Thoracic aorta (tissue), 2 donors: ENCODE measurements at places on chromosomes 7 and 10. TPM values are rescaled to one million over a fixed set of nuclear protein-coding genes. Genes with fewer than 3 reads are reported as not detected.

GRCh38 chr7:138785587-138786437 lies 12.0 kb upstream of the TMEM213 start:
- DNase-seq: no peak
- H3K4me1 ChIP-seq: no peaks in the 10 kb centered on the region
- no peaks in the 10 kb centered on the region for H3K27me3 ChIP-seq
- no peaks in the 10 kb centered on the region for H3K36me3 ChIP-seq
- H3K27ac ChIP-seq: no peak overlapping the region

Gene IMMP2L
- 13.1 TPM for total RNA-seq

DNA sequence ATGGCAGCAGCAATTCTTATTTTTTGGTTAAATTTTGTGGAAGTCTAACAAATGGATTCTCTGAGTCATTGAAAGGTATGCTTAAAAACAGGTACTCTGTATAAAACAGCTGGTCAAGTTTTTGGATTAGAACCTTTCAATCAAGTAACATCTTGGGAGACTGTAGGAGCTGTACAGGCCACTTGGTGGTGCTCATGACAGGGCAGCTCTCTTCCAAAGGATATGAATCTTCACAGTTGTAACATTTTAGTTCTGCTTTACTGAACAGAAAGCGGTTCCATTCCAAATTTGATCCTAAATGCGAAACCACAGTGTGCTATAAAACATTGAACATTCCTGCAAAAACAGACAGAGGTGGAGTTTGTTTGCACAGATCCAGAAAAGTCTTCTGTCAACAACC lies 44.5 kb upstream of the AGR3 start:
- no peak for DNase-seq
- no peak overlapping the region for H3K27ac ChIP-seq
- H3K4me3 ChIP-seq: no peak overlapping the region
- H3K4me1 ChIP-seq: no peaks in the 10 kb centered on the region
- no peaks in the 10 kb centered on the region for H3K27me3 ChIP-seq
- H3K36me3 ChIP-seq: no peaks in the 10 kb centered on the region

Gene PNLIP
- total RNA-seq: 1.7 TPM

DNA sequence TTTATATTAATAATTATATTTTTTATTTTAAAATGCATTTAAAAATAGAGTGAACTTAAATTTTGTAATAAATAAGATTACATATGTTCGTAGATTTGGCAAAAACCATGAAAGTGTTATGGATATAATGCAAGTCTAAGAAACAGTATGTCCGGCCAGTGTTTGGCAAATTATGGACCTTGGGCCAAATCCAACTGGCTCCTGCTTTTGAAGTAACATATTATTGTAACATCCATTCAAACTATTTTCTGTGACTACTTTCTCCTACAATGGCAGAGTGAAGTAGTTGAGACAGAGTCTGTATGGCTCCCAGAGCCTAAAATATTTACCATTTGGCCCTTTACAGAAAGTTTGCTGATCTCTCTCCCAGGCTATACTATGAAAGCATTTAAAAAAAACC lies 38.9 kb downstream of the TMEM229A start:
- no peak for DNase-seq
- no peaks in the 10 kb centered on the region for H3K4me1 ChIP-seq
- H3K36me3 ChIP-seq: no peaks in the 10 kb centered on the region
- no peak overlapping the region for H3K4me3 ChIP-seq
- H3K27me3 ChIP-seq: no peaks in the 10 kb centered on the region

GRCh38 chr7:116135306-116135705 lies 75.0 kb upstream of the TES start:
- no peaks in the 10 kb centered on the region for H3K27me3 ChIP-seq
- no peak for DNase-seq
- no peaks in the 10 kb centered on the region for H3K4me1 ChIP-seq

GRCh38 chr10:132487241-132488135 lies 50.1 kb upstream of the INPP5A start:
- no peak overlapping the region for H3K27ac ChIP-seq
- no peaks in the 10 kb centered on the region for H3K4me1 ChIP-seq
- no peak overlapping the region for H3K4me3 ChIP-seq
- no peaks in the 10 kb centered on the region for H3K36me3 ChIP-seq

Gene SPDYE9
- total RNA-seq: not detected

DNA sequence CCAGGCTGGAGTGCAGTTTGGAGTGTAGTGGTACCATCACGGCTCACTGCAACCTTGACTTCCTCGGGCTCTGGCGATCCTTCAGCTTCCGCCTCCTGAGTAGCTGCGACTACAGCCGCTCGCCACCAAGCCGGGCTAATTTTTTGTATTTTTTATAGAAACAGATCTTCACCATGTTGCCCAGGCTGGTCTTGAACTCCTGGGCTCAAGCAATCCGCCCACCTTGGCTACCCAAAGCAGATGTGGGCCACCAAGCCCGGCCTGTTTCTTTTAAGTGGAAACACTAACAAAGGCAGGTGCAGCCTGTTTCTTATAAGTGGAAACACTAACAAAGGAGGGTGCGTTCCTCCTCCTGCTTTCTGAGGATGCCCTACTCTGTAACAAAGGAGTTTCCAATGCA lies 18.2 kb downstream of the PRF1 start:
- no peak overlapping the region for H3K4me3 ChIP-seq
- H3K27ac ChIP-seq: no peak overlapping the region
- H3K27me3 ChIP-seq: no peaks in the 10 kb centered on the region

GRCh38 chr7:12220389-12221046 lies 9.4 kb downstream of the TMEM106B start:
- H3K4me3 ChIP-seq: no peak overlapping the region
- no peaks in the 10 kb centered on the region for H3K4me1 ChIP-seq
- H3K27me3 ChIP-seq: no peaks in the 10 kb centered on the region
- H3K27ac ChIP-seq: no peak overlapping the region
- H3K36me3 ChIP-seq: peaks cover 17% of the 10 kb centered on the region
- DNase-seq: no peak

DNA sequence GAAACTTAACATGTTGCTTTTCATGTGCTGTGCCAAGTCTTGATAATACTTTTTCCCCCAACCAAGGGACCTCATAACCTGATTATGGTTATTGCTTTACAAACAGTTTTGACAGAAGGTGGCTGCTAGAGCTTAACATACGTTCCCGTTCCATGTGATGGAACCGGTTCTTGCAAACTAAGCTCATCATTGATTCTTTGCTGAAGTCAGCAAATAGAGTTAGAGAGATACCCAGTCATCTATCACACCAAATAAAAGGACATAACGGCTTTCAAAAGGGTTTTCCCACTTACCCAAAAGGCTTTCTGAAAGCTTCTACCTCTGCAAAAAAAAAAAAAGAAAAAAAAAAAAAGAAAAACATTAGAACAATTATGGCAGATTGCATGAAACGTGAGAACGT lies 230.3 kb upstream of the MDFIC start:
- no peaks in the 10 kb centered on the region for H3K36me3 ChIP-seq
- no peak for DNase-seq
- no peak overlapping the region for H3K4me3 ChIP-seq
- no peaks in the 10 kb centered on the region for H3K4me1 ChIP-seq

- no peaks in the 10 kb centered on the region for H3K4me1 ChIP-seq
- no peak overlapping the region for H3K4me3 ChIP-seq
- no peaks in the 10 kb centered on the region for H3K27me3 ChIP-seq
- no peaks in the 10 kb centered on the region for H3K36me3 ChIP-seq
- DNase-seq: no peak
Observed at GRCh38 chr7:24779283-24779655, 22.0 kb upstream of the GSDME start.

DNA sequence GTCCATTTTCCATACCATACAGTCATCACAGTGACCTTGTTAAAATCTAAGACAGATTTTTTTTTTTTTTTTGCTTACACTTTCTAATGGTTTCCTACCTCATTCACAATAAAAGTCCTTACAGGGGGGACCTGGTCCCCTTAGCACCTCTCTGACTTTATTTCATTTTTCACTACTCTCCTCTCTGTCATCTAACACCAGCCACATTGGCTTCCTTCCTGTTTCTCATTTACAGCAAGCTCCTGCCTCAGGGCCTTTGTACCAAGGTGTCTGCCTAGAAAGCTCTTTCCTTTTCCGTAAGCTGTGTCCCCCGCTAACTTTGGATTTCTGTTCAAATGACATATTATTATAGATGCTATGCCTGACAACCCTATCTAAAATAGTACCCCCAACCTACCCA lies 27.7 kb downstream of the CC2D2B start:
- no peaks in the 10 kb centered on the region for H3K27me3 ChIP-seq
- no peaks in the 10 kb centered on the region for H3K4me1 ChIP-seq
- H3K36me3 ChIP-seq: peaks cover 4% of the 10 kb centered on the region
- DNase-seq: no peak
- no peak overlapping the region for H3K4me3 ChIP-seq

Gene ANKRD30A
- total RNA-seq: not detected

Gene ADRA2A
- total RNA-seq: 6.5 TPM

Gene PLA2G12B
- not detected for total RNA-seq

Gene LRIT1
- total RNA-seq: not detected

GRCh38 chr10:120387326-120387725 lies 69.7 kb upstream of the PLPP4 start:
- H3K27me3 ChIP-seq: no peaks in the 10 kb centered on the region
- no peak overlapping the region for H3K27ac ChIP-seq
- H3K4me3 ChIP-seq: no peak overlapping the region
- DNase-seq: no peak
- H3K4me1 ChIP-seq: no peaks in the 10 kb centered on the region

Gene SPAM1
- not detected for total RNA-seq

Gene GARIN1A
- total RNA-seq: 0.81 TPM

GRCh38 chr10:23081221-23081750 lies 14.1 kb upstream of the MSRB2 start:
- no peak overlapping the region for H3K27ac ChIP-seq
- H3K4me1 ChIP-seq: peaks cover 10% of the 10 kb centered on the region
- H3K4me3 ChIP-seq: no peak overlapping the region
- H3K36me3 ChIP-seq: no peaks in the 10 kb centered on the region
- DNase-seq: no peak
- no peaks in the 10 kb centered on the region for H3K27me3 ChIP-seq

Gene CEP41
- total RNA-seq: 8.7 TPM

GRCh38 chr10:83075815-83076355 lies 1063.4 kb upstream of the GHITM start:
- no peaks in the 10 kb centered on the region for H3K36me3 ChIP-seq
- H3K27me3 ChIP-seq: no peaks in the 10 kb centered on the region
- no peak overlapping the region for H3K4me3 ChIP-seq
- H3K4me1 ChIP-seq: no peaks in the 10 kb centered on the region
- DNase-seq: no peak
- H3K27ac ChIP-seq: no peak overlapping the region

- no peak overlapping the region for H3K27ac ChIP-seq
- no peak for DNase-seq
- H3K36me3 ChIP-seq: peaks cover 10% of the 10 kb centered on the region
- H3K4me3 ChIP-seq: no peak overlapping the region
- H3K4me1 ChIP-seq: no peaks in the 10 kb centered on the region
- H3K27me3 ChIP-seq: no peaks in the 10 kb centered on the region
Observed at GRCh38 chr10:124005991-124006392, 87.4 kb downstream of the CHST15 start.

Gene NMT2
- total RNA-seq: 18.7 TPM

GRCh38 chr10:63627396-63627795 lies 106.2 kb downstream of the REEP3 start:
- H3K27me3 ChIP-seq: no peaks in the 10 kb centered on the region
- DNase-seq: no peak
- no peak overlapping the region for H3K4me3 ChIP-seq
- H3K4me1 ChIP-seq: peaks cover 25% of the 10 kb centered on the region
- no peak overlapping the region for H3K27ac ChIP-seq

DNA sequence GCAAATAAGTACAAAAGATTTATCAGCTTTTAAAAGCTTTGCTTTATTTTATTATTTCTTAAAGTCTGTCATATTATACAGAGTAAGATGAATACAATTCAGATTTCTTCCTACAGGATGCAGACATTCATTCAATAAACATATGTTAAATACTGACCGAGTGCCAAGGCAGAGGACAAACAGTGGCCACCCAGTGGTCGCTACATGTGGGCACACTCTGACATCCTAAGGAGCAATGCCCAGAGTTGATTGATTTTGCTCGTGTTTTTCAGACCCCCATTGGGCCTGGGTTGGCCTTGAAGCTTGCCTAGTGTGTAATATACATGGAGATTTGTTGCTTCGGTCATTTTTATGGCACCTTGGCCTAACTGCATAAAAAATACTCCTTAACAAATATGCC lies 201.2 kb downstream of the CCDC3 start:
- no peak overlapping the region for H3K27ac ChIP-seq
- no peak for DNase-seq
- no peaks in the 10 kb centered on the region for H3K36me3 ChIP-seq
- H3K4me1 ChIP-seq: no peaks in the 10 kb centered on the region

Gene TDRD1
- total RNA-seq: not detected

Gene GNAT3
- not detected for total RNA-seq

DNA sequence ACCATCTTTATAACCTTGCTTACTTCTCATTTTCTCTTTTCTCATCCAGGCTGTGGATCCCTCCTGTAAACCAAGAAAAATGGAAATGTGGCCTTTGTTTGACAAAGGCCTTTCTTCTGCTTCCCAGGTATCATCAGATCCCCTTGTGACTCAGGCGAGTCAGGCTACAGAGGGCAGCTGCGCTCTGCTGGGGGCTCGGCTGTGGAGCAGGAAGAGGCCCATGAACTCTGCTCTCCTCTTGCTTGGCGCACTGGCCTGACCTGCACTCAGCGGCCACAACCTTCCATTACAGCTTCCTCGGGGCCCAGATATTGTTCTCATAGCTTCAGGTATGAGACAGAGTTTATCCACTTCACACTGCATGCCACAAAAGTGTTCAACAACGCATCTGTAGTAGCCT lies 457.6 kb upstream of the COBL start:
- no peak for DNase-seq
- no peaks in the 10 kb centered on the region for H3K4me1 ChIP-seq
- H3K4me3 ChIP-seq: no peak overlapping the region

- no peaks in the 10 kb centered on the region for H3K36me3 ChIP-seq
- H3K27me3 ChIP-seq: no peaks in the 10 kb centered on the region
- no peak for DNase-seq
- H3K27ac ChIP-seq: no peak overlapping the region
Observed at GRCh38 chr10:65234261-65234660, 1691.6 kb upstream of the LRRTM3 start.

Gene ACTL6B
- not detected for total RNA-seq

GRCh38 chr10:30047430-30047829 lies 12.0 kb downstream of the JCAD start:
- H3K27me3 ChIP-seq: no peaks in the 10 kb centered on the region
- no peaks in the 10 kb centered on the region for H3K4me1 ChIP-seq
- H3K27ac ChIP-seq: no peak overlapping the region
- DNase-seq: no peak
